ENCODE measurements at places on chromosomes 1 and 21.

GRCh38 chr1:61743431-61743705 is 1.1 kb downstream of the PATJ start:
- no peaks in the 10 kb centered on the region for H3K36me3 ChIP-seq
- H3K27me3 ChIP-seq = no peaks in the 10 kb centered on the region
- peaks cover 5% of the 10 kb centered on the region for H3K4me1 ChIP-seq
- H3K27ac ChIP-seq = no peak overlapping the region
- no peak for DNase-seq
- H3K4me3 ChIP-seq = no peak overlapping the region

DNA sequence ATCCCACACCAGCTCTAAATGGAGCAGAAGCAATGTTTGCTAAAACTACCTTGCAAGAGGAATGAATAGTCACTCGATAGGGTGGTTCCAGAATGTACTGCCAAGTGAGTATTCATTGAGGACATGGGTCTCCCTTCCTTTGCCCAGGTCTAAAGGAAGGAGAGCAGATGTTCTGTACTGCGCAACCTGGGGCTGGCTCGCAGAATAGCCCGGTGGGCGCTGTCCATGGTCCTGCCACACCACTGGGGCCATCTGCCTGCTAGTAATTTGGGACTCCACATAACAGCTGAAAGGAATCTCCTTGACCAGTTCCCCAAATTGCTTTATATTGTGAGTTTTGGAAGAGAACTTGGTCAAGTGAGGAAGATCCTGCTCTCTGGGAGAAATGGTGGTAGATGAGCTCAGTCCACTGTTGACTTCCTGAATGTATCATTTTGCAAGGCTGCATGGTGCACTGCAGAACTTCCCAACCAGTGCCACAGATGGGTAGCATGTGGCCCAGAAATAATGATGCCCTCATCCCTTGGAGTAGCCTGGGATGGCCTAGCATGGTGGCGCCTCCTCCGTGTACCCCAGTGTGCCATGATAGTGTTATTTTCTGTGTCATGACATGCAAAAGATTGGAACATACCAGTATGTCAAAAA is 5.7 kb downstream of the SLC6A17 start:
- H3K4me3 ChIP-seq = no peak overlapping the region
- no peak overlapping the region for H3K27ac ChIP-seq
- DNase-seq = peak; percentile 72
- peaks cover 39% of the 10 kb centered on the region for H3K4me1 ChIP-seq

GRCh38 chr21:45854690-45855247 is 126.8 kb upstream of the COL6A1 start:
- no peaks in the 10 kb centered on the region for H3K27me3 ChIP-seq
- H3K4me1 ChIP-seq = no peaks in the 10 kb centered on the region
- DNase-seq = no peak
- no peaks in the 10 kb centered on the region for H3K36me3 ChIP-seq
- H3K4me3 ChIP-seq = no peak overlapping the region

DNA sequence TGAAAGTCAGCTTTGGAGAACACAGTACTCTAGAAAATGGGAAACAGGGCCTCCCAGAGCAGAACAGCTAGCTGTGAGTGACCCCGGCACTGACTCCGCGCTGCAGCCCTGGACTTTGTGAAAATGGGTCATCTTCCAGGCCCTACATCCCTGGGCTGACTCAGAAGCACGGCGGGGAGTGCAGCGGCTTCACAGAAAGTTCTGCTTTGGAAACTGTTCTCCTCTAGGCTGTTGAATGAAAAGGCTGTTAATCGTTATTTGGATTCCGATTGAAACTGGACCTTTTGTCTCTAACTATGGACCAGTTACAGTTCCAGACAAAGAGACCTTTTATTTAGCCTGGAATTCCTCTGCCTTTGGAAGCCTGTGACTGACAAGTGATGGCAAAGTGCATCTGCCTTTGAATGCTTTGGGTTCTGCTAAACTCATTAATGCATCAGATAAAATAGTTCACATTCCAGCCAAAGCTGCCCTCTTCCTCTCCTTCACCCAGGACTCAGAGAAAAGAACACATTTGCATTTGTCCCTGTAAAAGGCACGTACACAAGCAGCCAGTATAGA is 144.9 kb upstream of the HOOK1 start:
- no peak overlapping the region for H3K4me3 ChIP-seq
- no peak overlapping the region for H3K27ac ChIP-seq
- no peaks in the 10 kb centered on the region for H3K36me3 ChIP-seq
- no peaks in the 10 kb centered on the region for H3K4me1 ChIP-seq
- H3K27me3 ChIP-seq = no peaks in the 10 kb centered on the region
- no peak for DNase-seq

GRCh38 chr1:66282891-66283621 is 250.9 kb upstream of the SGIP1 start:
- H3K4me3 ChIP-seq = no peak overlapping the region
- peaks cover 54% of the 10 kb centered on the region for H3K4me1 ChIP-seq
- H3K27ac ChIP-seq = peak overlapping the region; percentile 55
- H3K36me3 ChIP-seq = no peaks in the 10 kb centered on the region
- no peaks in the 10 kb centered on the region for H3K27me3 ChIP-seq

DNA sequence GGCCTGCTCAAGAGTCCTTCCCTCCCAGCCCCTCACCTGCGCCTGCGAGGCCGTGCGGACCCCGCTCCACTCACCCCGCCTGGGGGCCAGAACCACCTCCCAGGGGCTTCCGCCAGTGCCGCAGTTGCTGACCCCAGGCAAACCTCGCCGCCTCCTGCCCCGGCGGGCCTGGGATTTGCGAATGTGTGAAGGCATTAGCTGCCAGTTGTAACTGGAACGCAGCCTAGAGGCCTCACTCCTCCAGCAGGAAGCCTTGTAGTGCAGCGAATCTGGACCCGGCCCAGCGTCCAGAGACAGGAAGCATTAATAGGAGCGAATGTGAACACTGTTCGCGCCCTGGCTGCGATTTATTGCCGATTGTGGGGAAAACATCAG is 140.9 kb upstream of the ARHGEF16 start:
- no peak for DNase-seq
- H3K4me3 ChIP-seq = no peak overlapping the region
- H3K27me3 ChIP-seq = no peaks in the 10 kb centered on the region
- H3K36me3 ChIP-seq = no peaks in the 10 kb centered on the region
- H3K4me1 ChIP-seq = no peaks in the 10 kb centered on the region

GRCh38 chr1:95093296-95093695 is 20.5 kb upstream of the ALG14 start:
- DNase-seq = no peak
- H3K27me3 ChIP-seq = no peaks in the 10 kb centered on the region
- no peak overlapping the region for H3K4me3 ChIP-seq

- H3K36me3 ChIP-seq = no peaks in the 10 kb centered on the region
- DNase-seq = peak; percentile 64
- no peaks in the 10 kb centered on the region for H3K27me3 ChIP-seq
- peak overlapping the region; percentile 64 for H3K4me3 ChIP-seq
Observed at GRCh38 chr1:166489670-166490436, 323.1 kb upstream of the FAM78B start.

GRCh38 chr1:63937461-63938022 is 163.7 kb downstream of the ROR1 start:
- no peak overlapping the region for H3K4me3 ChIP-seq
- no peaks in the 10 kb centered on the region for H3K4me1 ChIP-seq
- H3K36me3 ChIP-seq = no peaks in the 10 kb centered on the region
- DNase-seq = no peak

- H3K27ac ChIP-seq = no peak overlapping the region
- H3K4me1 ChIP-seq = no peaks in the 10 kb centered on the region
- no peaks in the 10 kb centered on the region for H3K27me3 ChIP-seq
Observed at GRCh38 chr1:199574950-199575349, 452.6 kb upstream of the NR5A2 start.

DNA sequence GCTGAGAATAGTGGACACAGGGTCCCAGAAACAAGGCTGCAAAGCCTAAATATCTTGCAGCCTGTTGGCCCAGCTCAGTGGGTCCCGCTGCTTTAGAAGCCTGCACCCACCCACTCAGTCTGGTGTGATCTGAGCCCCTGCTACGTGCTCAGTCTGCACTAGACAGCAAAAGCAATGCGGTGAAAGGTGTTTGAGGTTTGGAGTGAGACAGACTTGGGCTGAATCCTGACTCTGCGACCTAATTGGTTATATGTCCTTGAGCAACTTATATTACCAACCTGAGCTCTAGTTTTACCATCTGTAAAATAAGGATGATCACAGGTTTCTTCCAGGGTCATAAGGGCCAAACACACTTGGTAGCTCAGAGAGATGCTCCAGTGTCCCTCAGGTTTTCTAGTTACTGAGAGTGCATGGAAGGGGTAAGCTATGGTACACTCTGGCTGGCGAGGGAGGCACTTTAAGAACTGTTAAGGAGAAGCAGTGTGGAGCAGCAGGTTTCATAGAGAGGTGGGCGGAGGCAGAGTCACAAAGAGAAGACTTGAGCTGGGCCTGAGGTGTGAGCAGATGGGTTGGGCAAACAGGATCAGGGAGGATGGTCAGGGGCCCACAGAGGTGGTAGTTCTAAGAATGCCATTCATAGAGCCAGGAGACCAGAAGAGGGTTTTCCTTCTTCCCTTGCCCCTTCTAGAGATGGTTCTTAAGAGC is 10.1 kb downstream of the TMEM200B start:
- no peak overlapping the region for H3K4me3 ChIP-seq
- DNase-seq = no peak
- H3K27me3 ChIP-seq = no peaks in the 10 kb centered on the region
- no peaks in the 10 kb centered on the region for H3K36me3 ChIP-seq
- no peak overlapping the region for H3K27ac ChIP-seq
- H3K4me1 ChIP-seq = no peaks in the 10 kb centered on the region

DNA sequence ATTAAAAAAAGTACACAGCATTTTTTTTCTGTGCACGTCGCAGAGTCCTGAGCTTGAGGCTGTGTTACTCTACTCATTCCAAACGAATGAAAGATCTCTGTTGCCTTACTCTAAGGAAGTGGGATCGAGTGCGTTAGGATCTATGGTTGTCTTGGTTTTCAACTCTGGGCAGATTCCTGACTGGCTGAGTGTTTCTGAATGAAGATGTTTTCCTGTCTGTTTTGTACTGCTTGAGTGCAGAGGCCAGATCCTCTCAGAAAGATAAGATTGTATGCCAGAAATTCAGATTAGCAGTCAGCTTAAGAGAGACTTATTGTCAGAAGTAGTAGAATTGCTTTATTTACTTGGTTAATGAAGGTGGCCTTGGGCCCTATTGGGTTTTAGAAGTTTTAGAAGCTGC is 14.0 kb downstream of the PLA2G2E start:
- no peak overlapping the region for H3K4me3 ChIP-seq
- H3K4me1 ChIP-seq = no peaks in the 10 kb centered on the region
- H3K36me3 ChIP-seq = peaks cover 46% of the 10 kb centered on the region
- H3K27ac ChIP-seq = no peak overlapping the region

DNA sequence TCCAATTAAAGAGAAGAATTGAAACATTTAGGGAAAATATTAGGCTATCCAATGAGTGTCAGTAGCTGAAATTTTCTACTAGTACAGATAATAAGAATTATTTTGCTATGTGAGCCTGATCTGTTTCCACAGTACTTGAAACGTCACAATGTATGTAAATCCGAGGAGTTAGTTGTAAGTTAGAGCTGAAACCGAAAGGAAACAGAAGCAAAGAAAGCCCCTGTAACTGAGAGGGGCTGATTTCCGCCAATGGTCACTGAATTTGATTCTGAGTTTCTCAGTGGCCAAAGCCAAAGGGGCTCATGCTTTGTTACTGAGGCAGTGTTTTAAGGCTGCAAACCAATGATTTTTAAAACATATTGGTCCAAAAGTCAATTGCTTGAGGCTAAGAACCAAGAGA is 168.3 kb upstream of the DUSP10 start:
- H3K27me3 ChIP-seq = no peaks in the 10 kb centered on the region
- H3K27ac ChIP-seq = no peak overlapping the region
- H3K4me3 ChIP-seq = no peak overlapping the region
- DNase-seq = no peak

DNA sequence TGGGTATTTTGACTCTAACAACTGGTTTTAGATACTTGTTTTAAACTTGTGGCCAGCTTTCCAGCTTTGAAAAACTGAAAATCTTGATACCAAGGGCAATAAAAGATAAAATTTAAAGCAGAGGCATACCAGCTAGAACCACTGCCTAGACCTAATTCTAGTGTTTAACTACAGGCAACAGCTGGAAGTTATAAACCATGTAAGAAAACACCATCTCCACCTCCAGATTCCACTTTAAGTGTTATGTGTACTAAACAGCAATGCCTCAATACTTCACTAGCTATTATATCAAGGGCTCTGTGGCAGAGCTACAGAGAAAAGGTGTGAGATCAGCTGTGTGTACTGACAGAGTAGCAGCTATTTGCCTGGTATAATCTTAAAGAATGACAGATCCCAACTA is 69.5 kb downstream of the LPAR3 start:
- H3K36me3 ChIP-seq = no peaks in the 10 kb centered on the region
- no peak for DNase-seq
- H3K27ac ChIP-seq = no peak overlapping the region
- no peaks in the 10 kb centered on the region for H3K27me3 ChIP-seq
- H3K4me1 ChIP-seq = no peaks in the 10 kb centered on the region
- H3K4me3 ChIP-seq = no peak overlapping the region

DNA sequence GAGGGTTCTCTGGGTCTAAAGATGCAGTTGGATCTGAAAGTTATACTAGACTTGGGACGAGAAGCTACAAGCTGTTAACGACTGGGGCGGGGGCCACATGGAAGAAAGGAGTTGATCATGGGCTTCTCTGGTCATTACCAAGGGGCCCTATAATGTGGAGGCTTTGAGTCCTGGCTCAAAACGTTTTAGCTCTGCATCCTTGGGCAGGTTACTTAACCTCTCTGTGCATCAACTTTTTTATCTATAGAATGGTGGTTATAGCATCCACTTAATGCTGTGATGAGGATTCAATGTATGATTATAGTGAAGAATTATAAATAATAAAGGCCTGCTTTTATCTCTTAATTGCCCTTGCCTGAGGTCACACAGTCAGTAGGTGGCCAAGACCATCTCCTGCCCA is 53.1 kb downstream of the UBIAD1 start:
- H3K4me3 ChIP-seq = no peak overlapping the region
- no peaks in the 10 kb centered on the region for H3K4me1 ChIP-seq
- H3K27ac ChIP-seq = no peak overlapping the region
- DNase-seq = no peak
- H3K36me3 ChIP-seq = no peaks in the 10 kb centered on the region

GRCh38 chr1:4425892-4426291 is 228.5 kb upstream of the AJAP1 start:
- 0 out of 2 replicates have a peak, but pooled peaks cover 2% of the 10 kb centered on the region for H3K4me1 ChIP-seq
- no peaks in the 10 kb centered on the region for H3K36me3 ChIP-seq
- no peaks in the 10 kb centered on the region for H3K27me3 ChIP-seq
- no peak overlapping the region for H3K4me3 ChIP-seq

All from Karpas-422 (cell line).